Dermis blood vessel endothelial cell (primary cell): ENCODE measurements at places on chromosomes 7 and 10.

DNA sequence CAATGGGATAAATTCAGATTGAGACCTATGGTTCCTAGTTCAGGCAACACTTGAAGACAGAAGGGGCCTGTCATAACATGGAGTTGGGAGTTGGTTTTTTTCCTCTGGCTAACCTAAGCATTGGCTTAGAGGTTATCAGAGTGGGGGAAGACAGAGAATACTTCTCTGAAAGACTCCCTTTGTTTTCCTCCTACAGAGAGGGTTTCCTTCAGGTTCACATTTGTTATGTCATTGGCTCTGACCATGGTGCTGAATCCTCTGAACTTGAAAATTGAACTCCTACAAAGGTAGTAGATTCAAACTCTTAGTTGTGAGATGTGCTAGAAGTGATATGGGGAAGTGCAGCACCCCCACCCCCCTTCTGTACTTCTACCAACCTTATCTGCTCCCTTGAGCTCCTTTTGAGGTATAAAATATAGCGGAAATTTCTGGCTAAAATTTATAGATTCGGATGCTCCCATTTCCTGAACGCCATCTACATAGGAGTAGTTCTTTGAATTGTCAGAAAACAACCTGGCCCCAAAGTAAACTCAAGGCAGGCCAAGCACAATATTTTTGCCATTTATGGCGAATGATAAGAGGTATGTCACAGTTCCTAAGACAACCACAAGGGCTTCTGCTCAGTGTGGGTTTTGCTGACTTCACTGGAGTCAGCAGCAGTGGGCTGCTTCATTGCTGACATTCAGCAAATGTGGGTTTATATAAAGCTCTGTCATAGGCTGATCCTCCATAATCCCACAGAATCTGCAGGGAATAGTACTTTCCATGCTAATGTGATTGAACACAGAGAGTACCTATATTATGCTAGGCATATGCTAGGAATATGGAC, 131.6 kb upstream of the KLF14 start:
- peak; percentile 58 for DNase-seq

DNA sequence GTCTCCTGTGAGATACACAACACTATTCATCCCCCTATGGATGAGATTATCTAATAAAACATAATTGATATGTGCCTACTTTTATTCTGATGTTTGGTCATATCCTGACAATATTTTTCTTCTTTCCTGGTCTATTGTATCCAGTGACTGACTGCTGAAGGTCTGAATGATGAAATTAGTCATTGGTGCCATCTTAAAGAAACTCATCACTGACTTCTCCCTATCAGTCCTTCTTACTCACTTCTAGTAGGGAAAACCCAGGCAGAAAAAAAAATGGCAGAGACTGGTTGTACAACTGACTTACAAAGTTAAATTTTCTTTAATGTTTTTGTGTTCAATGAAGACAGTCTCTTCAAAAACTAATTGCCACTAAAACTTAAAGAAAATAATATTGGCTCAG, 377.4 kb downstream of the HTR7 start:
- no peak for DNase-seq

DNA sequence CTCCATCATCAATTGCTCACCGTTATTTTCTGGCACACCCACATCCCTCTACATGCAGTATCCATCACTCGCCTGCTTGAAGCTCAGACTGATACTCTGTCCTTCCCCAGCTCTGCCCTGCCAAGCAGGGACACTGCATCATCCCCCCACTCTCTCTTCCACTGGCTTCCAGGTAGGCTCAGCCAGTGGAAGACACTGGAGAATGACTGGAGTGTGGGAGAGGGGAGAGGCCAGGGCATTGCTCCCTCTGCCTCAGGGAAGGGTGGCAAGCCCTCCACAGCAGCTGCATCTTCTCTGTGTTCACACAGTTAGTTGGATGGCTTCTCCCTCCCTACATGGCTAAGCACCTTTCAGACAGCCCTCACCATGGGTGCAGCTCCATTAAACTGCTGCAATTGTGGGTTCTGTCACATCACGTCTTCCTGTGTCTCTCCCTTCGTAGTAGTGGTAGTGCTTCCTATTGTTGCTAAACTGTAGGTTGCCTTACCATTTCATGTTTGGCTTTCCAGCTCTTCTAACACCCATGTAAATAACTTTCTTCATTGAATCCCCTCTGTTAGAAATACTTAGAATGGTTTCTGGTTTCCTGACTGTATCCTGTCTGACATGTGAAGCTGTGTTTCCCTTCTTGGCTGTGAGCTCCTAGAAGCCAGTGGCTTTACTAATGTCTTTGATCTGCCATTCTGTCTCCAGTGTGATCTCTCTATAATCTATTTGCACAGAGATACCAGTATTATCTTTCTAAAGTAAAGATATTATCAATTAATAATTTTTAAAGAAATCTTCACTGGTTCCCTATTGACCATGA, 483.7 kb upstream of the LRRN3 start:
- no peak for DNase-seq

GRCh38 chr10:95474228-95475002, 86.8 kb downstream of the SORBS1 start:
- peak; percentile 34 for DNase-seq

DNA sequence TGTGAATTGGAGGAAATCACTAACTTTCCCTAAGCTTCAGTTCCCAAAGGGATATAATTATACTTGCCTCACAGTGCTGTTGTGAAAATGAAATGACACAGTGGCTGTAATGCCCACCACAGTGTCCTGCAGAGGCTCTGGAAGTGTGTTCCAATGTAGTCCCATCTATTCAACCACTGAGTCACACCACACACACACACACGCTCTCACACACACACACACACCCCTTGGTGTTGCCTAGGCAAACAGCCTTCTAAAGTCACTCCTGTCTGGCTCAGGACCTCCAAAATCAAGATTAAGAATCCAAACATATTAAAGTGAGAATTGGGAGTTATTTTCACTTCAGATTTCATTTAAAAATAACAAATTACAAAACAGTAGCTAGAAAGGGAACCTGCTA, 73.3 kb downstream of the NRCAM start:
- DNase-seq, result peak; percentile 42

DNA sequence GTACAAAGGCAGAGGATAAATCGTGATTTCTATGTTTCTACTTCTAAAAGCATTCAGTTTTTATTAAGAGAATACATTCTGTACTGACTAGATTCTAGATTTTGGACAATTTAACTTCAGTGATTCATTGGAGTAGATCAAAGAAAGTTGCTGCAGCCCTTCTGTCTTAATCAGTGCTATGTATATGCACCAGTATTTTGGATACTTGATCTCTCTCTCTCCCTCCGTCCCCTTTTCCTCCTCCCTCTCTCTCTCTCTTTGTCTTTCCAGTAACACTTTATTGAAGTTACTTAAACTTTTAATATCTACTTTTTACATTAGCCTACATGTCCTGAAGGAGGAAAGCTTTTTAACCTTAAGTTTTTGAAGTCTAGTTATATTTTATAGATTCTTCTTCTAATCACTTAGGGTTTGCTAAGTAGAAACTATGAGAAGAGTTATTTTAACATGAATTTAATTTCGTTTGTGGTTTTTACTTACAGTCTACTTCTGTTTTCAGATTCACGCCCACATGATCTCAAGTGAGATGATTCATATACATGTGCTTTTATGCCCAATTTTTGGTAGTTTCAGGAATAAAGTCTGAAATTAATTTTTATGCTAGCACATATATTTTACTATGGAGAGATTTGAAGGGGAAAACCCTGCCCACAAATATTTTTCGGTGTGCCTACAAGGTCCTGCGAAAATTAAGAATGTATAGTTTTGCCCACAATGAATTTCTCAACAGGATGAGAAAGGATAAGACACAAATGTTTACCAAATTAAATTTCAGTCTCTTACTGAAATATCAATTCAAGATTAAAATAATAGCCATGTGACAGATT, 9.1 kb downstream of the MDFIC start:
- no peak for DNase-seq

DNA sequence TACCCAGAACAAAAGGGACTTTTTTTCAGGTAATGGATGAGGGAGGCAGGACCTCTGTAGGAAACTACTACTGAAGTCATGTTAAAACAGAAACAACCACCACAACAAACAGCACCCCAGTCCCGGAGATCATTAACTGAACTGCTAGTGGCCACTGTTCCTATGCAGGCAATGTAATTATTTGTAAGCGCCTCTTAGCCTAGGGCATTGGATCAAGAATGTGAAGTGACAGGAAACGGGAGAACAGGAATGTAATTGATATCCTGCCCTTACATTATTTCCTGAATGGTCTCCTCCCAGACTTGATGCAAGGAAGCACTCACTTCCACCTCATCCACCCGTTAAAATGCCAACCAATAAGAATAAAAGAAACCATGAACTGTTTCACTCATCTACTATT, 16.7 kb upstream of the GAD2 start:
- no peak for DNase-seq

DNA sequence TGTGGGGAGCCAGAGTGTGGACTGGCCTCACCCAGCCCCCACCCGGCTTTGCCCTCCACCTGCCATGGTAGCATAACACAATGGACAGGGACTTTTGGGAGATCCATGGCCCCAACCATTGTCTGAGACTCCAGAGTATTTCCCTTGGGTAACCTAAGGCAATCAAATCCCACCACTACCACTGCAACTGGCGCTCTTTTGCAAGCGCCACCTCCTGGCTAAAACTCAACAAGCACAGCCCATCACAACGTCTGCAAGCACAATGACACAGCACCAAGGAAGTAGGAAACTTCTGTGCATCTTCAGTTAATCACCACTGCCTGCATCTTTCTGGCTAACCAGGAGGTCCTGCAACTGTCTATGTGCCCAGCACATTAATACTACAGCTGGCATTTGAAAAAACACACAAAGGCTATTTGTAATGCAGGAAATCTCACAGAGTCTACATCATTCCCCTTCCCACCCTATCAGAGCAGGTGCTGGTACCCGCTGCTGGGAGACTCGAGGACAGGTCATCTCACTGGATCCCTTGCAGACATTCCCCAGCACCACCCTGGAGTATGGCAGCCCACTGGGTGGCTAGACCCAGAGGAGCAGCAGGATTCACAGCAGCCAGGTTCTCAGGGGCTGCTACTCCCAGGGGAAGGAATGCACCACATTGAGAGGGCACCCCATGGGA, 27.7 kb downstream of the ANKRD26 start:
- no peak for DNase-seq

GRCh38 chr10:95664543-95664942, 8.0 kb upstream of the ALDH18A1 start:
- DNase-seq, result no peak

- no peak for DNase-seq
These were observed 920.8 kb upstream of the ZNF722 start for GRCh38 chr7:63077841-63078240.

GRCh38 chr7:93551063-93551895, 23.2 kb downstream of the CALCR start:
- peak; percentile 70 for DNase-seq

GRCh38 chr7:44097064-44097932, 6.8 kb upstream of the AEBP1 start:
- DNase-seq, result no peak

- peak; percentile 82 for DNase-seq
These were observed 42.3 kb downstream of the ARID5B start for GRCh38 chr10:61943674-61944378.

DNA sequence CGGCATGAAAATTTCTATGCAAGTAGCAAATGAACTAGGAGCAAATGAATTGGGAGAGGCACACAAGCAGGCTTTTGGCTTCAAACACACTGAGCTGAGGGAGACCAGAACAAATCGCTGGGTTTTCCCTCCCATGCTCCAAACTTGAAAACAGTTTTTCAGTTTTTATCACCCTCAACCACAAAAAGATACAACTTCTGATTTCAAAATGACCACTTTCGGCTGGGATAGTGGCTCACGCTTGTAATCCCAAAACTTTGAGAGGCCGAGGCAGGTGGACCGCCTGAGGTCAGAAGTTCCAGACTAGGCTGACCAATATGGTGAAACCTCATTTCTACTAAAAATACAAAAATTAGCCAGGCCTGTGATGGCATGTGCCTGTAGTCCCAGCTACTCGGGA, 9.0 kb upstream of the CHUK start:
- no peak for DNase-seq

GRCh38 chr7:105911961-105912575, 35.7 kb upstream of the ATXN7L1 start:
- DNase-seq, result no peak
